ENCODE measurements at places on chromosomes 11 and 22.

DNA sequence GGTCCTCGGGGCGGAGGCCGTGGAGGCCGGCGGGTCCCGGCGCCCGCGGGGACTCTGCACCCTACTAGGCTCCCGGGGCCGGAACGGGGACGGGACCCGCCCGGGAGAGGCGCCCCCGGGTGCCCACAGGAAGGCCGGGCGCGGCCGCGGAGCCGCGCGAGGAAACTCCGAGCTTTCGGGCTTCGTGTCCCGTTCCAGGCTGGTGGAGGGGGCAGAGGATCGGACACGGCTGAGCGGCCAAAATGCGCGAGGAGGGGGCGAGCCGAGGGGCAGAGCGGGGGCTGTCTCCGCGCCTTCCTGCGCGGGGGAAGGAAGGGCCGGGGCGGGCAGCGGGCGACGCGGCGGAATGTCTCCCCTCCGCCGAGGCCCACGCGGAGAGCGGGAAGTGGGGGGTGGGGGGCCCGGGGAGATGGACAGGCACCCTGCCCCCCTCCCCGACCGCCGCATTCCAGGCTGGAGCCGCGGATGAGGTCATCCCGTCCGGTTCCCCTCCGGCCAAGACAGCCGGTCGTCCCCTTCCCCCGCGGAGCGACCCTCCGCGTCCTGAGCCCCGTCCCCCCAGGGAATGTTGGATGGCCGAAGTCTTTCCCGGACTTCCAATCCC, 430 bp downstream of the CDC42EP1 start:
- DNase-seq: no peak

GRCh38 chr11:131744847-131745246, 374.4 kb downstream of the NTM start:
- no peak for DNase-seq

- DNase-seq: no peak
Observed at GRCh38 chr11:132623511-132623910, 908.8 kb downstream of the OPCML start.

GRCh38 chr11:15118431-15118830, 3.7 kb downstream of the INSC start:
- no peak for DNase-seq

GRCh38 chr22:36853407-36854099, 7.3 kb upstream of the NCF4 start:
- no peak for DNase-seq

DNA sequence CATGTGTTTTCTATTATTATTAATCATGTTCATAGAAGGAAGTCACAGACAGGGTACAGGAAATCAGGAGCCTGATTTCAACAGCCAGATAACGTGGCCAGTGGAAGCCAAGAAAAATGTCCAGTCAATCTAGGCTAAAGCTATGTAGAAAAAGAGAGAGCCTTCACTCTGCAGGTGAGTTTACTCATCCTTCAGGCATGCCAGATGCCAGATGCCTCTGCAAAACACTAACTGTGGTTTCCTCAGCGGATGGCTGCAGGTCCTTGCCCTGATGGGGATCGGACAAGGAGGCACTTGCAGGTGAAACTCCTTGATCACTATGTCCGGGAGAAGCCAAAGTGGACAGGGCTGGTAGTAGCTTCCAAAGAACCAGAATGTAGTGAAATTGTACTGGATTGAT, 962.3 kb upstream of the RAG2 start:
- DNase-seq: no peak

GRCh38 chr11:119222308-119222707, 16.2 kb downstream of the CBL start:
- no peak for DNase-seq

DNA sequence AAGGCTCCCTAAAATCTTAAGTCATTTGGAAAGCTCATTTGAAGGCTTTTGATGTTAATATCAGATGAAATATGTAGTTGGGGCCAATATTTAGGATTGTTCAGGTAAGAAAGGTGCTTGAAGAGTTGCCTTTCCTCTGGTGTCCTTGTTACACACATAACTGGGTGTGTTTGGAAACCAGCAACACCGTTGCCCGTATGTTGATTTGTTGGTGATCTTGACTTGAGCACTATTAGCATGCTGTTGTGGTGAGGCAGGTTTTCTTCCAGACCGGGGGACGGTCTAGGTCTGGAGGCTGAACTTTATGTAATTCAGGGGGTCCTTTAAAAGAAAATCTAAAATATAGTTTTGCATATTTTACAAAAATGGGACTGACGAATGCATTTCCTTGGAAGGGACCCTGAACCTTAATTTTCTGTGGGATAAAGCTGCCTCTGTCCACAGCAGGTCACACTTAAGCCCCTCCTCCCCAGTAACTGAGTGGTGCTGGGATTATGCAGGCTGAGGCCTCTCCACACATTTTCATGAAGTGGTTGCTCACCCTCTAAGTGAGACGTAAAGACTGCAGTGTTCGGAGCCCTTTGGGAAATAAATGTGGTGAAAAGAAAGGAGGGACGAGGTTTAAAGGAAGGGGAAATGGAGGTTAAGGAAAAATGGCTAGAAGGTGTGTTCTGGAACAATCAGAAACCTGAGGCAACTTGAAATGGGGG, 1.8 kb downstream of the YWHAH start:
- DNase-seq: no peak

GRCh38 chr11:2205981-2206690, 34.5 kb upstream of the TH start:
- DNase-seq: no peak

GRCh38 chr11:19330416-19330815, 89.7 kb upstream of the E2F8 start:
- no peak for DNase-seq

- no peak for DNase-seq
Observed at GRCh38 chr11:16935518-16936302, 78.5 kb downstream of the PLEKHA7 start.

DNA sequence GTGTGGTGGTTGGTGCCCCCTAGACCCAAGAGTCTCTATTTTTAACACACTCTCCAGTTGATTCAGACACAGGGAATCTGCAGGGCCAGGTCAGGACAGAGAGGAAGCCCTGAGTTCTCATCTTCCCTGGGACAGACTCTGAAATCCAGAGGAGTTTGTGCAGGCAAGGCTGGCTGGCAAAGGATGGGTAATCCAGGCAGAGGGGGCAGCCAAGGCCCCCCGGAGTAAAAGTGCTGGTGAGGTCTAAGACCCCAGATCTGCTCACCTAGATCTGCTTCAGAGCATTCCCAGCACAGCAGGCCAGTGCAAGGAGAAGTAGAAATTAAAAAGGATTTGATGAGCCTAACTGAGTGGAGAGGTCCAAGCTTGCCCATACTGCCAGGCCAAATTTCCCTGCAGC, 40.6 kb upstream of the MN1 start:
- DNase-seq: no peak

GRCh38 chr22:46107753-46108563, 42.4 kb upstream of the PPARA start:
- DNase-seq: no peak

- DNase-seq: no peak
Observed at GRCh38 chr22:22576244-22576988, 17.4 kb upstream of the PRAME start.

DNA sequence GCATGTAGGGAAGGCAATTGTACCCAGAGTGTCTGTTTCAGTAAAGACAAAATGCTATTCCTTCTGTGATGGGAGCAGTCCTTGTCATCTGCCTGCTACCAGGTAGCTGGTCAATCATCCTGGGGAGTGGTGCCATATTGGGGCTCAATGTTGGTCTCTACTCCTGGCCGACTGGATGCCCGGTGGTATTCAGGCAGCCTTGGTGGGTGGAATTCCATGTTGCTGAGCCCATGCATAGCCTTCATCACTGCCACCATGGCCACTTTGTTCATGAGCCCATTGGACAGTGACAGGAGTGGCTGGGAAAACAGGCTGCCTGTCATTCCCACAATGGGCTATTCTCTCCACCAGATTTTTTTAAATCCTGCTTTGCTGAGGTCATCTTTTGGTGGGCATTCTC, 121.0 kb downstream of the WNT7B start:
- DNase-seq: no peak

- DNase-seq: no peak
Observed at GRCh38 chr22:36745301-36745995, 30.5 kb downstream of the IFT27 start.

GRCh38 chr11:88266157-88266556, 71.4 kb downstream of the CTSC start:
- DNase-seq: no peak

DNA sequence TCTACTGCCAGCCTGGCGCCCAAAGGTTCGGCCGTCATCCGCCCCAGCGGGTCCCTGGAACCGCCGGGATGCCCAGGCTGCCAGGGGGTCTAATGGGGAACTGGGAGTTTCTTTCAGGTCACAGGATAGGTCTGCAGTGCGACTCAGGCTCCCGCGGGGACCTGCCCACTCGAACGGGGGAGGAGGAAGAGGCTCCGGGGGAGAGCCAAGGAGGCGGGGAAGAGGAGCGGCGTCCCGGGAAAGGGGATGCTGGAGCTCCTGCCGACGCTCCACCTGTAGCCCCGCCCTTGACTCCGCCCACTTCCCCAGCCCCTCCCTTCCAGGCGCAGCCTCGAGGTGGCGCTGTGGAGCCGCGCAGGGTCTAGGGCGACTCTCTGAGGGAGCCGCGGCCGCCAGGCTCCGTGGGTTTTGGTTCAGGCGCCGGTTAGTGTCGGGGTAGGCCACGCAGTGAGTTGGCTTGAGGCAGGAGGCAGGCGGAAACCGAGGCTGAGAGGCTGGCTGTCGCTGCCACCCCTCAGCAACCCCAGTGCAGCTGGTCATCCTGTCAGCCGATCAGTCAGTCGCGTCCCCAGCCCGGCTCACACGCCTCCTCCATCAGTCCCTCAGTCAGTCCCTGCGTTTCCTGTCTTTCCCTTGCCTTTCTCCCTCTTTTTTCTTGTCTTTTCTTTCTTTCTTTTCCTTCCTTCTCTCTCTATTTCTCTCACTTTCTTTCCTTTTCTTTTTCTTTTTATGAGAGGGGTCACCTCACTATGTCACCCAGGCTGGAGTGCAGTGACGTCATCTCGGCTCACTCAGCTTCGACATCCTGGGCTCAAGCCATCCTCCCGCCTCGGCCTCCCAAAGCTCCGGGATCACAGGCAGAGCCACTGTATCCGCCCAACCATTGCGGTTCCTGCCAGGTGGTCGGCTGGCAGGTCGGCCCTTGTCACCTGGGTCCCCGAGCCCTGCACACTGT, 26.4 kb downstream of the YWHAH start:
- DNase-seq: peak; percentile 11

- DNase-seq: no peak
Observed at GRCh38 chr22:28930357-28931007, 47.1 kb downstream of the ZNRF3 start.

DNA sequence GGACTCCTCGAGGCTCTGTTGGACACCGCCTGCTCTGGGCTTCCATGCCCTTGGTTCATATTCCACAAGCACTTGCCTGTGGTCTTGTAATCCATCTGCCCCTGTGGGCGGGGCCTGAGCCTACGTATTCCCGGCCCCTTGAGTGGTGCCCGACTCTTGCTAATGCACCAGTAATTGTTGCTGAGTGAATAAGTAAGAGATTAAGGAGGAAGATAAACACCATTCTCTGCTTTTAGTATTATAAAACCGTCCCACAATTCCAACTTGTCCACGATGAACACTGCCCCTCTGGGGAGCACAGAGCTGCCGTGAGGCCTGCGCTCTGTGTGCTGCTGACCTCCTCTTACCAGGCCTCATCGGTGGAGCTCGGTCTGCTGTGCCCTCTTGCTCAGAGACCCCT, 50.3 kb downstream of the MICAL2 start:
- DNase-seq: no peak

GRCh38 chr11:13891911-13892310, 70.6 kb upstream of the SPON1 start:
- DNase-seq: no peak

GRCh38 chr11:8080674-8081590, at the start of gene TUB:
Gene TUB, plus strand, starts transcription at chr11:8081211. Its CDS starts 300 bp downstream, at chr11:8081511.
- DNase-seq: no peak

DNA sequence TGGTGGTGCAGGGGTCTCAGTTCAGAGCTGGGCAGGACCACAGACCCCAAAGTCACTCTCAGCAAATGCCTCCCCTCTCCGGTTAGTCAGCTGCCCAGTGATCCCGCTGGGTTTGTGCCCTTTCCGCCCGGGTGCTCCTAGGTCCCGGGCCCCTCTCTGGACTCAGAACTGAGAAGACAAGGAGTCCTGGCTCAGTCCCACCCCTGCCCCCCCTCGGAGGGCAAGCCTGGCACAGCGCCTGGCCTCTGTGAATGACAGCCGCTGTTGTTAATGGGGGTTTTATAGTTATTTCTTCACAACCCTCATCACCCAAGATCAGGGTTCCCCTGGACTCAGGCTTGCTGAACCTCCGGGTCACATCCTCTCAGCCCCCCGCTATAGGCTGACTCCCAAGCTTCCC, 47.6 kb downstream of the ELFN2 start:
- no peak for DNase-seq

DNA sequence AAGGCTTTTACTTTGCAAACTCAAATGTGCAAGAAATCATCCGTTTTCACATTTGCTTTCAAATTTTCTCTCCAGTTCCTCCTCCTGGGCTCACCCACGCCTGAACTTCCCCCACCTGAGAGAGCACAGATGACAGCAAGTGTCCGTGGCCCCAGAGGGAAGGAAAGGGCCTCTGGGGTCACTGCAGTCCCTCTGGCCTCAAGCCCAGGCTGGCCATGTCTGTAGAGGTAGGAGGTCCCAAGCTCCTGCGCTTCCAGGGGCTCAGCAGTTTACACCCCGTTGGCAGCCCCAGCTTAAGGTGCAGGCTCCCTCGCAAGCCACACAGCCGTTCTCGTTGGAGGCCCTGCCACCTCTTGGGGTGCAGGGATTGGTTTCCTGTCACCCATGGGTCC, 40.5 kb upstream of the PRDM11 start:
- no peak for DNase-seq

- no peak for DNase-seq
Observed at GRCh38 chr11:20042045-20042639, 118.1 kb downstream of the DBX1 start.

DNA sequence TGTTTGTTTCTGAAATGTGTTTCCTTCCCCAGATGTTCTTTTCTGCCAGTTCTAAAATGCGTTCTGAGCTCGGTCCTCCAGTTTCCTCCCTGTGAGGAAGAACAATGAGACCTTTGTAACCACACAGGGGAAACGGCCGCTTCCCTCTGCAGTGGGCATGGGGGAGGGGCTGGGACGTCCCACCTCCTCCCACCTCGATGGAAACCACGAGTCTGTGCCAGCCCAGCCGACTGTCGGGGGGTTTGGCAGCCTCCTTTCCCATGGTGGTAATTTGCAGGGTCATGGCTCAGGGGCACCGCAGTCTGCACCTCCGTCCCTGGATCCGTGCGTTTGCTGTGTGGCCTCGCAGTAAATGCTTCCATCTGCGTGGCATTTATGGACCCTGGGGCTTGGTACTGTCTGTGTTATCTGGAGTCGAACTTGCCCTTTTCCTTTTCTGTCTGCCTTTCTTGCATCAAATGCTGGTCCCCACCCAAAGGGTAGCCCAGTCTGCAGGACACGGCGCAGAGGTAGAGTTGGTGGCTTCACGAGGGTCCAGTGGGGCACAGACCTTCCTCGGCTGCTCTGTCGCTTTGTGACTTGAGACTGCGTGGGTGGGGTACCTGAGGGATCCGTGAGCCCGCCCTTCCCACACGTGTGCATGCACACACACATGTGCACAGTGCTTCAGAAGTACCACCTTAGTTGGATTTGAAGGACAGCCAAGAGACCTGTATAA, 16.1 kb downstream of the LRP5 start:
- DNase-seq: no peak

Measured in cortex of kidney (tissue), 1 donor.